ENCODE measurements at places on chromosomes 5 and 9. TPM values are rescaled to one million over a fixed set of nuclear protein-coding genes. Genes with fewer than 3 reads are reported as not detected.

- DNase-seq: no peak
Observed at GRCh38 chr9:4866239-4866969, 73.7 kb downstream of the RCL1 start.

GRCh38 chr9:121635300-121635876 lies 16.0 kb upstream of the DAB2IP start:
- no peak for DNase-seq

- DNase-seq: no peak
Observed at GRCh38 chr5:73387601-73388305, 60.8 kb downstream of the FOXD1 start.

GRCh38 chr9:135476561-135477355 lies 2.8 kb upstream of the PPP1R26 start:
- no peak for DNase-seq

GRCh38 chr9:101399643-101399970 lies 956 bp downstream of the ZNF189 start:
- no peak for DNase-seq

ABCA1 gene
- total RNA-seq: 85.9 TPM

- DNase-seq: no peak
Observed at GRCh38 chr5:149796030-149796429, 65.9 kb downstream of the PPARGC1B start.

RUSC2 gene
- 30.9 TPM for total RNA-seq

DNA sequence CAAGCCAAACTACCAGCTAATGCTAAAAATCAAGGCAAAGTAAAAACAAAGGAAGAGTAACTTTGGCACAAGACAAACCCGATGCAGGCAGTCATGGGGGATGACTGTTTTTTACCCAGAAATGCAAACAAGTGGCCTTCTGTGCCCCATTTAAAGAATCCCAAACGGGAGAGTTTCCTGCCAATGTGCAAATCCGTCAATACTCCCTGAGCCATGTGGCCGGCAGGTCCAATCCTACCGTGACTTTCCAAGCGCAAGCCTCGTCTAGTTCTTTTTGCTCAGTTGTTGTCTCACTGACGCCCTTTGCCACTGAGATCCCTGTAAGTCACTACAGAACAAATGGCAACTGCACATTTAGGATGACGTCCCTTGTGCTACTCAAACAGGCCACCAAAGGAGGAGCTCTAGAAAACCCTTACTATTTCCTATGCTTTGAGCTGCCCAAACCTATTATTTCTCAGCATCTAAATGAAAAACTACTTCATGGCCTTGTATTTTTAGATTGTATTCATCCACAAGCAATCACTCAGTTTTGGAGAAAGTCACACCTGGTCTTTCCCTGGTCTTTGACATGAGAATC lies 43.4 kb downstream of the OTULIN start:
- no peak for DNase-seq

DNA sequence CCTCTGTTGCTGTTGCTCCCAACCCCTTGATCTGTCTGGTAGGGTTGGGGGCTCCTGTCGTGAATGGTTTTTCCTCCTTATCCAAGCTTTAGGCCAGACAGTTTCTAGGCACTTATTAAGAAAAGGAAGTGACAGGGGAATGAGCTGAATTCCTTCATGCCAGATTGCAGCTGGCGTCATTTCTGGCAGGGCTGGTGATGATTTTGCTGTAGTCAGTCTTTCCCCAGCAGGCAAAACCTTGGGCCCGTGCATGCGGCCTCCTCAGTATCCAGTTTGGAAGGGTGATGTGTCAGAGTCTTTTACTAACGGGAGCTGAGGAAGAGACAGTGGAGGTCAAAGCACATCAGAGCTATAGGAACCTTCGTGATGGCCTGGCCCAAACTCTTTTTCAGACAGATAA lies 58.8 kb downstream of the COL27A1 start:
- no peak for DNase-seq

DNA sequence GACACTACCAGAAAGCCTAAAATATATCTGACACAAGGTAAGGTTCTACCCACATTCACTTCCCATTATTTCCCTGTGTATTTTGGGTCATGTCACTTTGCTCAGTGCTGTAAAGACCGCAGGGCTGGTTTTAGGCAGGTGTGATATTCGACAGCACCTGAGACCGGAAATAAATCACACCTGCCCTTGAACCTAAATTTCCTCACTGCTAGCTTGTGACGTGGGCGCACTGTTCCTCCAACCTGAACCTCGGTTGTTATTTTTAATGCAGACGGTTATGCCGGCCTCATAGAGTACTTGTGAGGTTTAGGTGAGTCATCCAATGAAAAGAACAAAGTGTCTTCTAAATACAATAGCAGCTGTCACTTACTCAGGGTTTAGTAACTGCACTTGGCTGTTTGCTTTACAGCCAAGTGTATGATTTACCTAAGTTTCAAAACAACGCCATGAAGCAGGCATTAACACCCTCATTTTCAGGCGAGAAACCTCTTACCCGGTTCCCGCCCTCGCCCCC lies 20.7 kb upstream of the ZNF782 start:
- DNase-seq: no peak

ANKRD33B gene
- total RNA-seq: 2.7 TPM

DNA sequence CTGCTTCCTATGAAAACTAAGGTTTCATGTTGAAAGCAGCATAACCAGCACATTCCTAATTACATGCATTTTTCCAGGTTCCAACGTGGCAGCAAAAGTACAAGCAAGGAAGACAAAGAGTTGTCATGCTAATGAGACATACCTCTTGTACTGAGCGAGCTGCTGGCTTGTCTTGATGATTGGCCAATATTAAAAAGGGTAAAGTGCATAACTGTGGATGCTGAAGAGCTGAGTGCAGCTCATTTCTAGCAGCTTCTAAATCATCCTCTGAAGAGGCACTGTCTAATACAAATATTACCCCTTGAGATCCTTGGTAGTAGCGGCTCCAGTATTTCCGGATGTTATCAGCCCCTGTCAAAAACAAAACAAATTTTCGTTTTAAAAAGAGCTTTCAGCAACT lies 197.3 kb downstream of the ARL15 start:
- no peak for DNase-seq

DNA sequence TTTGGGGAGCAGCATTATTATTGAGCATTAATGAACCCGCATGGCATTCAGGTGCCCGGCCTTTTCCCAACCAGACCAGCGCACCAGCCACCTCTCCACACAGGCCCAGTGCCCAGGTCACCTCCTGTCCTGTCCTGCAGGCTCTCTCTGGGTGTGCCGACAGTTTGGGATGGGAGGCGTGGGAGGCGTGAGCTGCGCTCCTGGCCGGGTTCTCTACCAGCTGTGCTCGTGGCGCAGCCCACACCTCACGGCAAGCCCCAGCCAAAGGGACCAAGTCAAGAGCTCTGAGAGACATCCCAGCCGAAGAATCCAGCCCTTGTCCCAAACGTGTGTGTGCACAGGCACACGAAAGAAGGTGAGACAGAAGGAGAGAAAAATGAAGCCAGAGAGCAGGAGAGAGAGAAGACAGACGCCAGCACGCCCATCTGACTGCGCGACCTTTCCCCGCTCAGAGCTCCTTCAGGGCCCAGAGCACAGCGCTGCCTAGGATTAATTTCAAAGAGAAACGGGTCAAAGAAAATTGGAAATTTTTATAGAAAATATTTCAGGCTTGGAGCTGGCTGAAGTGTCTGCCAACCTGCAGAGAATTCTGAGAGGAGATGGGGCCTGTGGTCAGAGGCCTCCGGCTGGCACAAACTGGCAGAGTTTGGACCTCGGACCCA lies 81.7 kb downstream of the ADAMTS2 start:
- peak; percentile 54 for DNase-seq

MARVELD2 gene
- total RNA-seq: not detected

DNA sequence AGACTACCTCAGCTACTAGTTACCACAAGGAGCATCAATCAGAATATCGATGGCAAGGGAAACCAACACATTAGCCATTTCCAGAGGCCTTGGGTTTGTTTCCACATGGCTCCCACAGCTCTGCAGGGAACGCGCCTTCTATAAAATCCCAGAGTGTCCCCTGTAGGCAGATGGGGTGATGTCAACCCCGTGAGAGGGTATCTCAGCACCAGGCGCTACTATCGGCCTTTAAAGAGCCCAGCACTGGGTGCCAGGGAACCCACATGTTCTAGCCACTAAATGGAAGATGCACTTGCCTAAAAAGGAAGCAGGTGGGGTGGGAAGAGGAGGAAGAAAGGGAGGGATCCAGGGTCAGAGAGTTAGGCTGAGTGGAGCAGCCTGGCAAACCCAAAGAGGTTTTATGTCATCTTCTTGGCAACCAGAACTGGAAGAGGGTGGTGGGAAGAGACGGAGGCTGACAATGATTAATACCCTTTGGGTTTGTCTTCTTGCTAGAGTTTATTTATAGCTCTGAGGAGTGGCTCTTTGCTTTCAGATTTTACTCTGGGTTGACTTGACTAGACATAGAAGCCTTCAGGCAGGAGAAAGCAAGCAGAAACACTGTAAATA lies 19.9 kb downstream of the MACROH2A1 start:
- no peak for DNase-seq

DNA sequence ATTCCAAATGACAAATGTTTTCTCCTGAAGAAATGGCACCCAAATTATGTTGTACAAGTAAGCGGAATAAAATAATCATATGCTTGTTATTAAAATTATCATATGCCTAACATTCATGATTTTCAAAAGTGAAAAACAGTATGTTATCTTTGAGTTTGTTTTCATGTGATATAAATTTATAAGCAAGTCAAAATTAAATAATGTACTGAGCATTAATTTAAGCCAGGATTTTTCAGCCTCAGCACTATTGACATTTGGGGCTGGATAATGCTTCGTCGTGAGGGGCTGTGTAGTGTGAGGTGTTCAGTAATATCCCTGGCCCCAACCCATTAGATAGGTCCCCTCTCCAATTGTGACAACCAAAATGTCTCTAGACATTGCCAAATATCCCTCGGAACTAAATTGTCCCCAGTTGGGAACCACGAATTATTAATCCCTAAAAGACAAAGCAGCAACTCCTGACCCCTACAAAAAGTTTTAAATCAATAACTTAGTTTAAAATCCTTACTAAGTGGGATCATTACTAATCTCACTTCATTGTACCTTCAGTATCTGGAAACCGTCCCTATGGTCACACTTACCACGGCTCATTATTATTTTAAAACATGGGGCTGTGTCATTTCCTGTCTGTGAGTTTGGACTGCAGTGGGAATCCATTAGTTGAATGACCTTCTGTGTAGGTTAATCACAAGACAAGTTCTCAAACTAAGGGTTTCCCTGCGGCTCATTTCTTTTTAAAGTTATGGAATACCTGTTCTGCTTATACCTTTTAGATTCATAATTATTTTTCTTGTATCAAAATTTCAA lies 1.3 kb upstream of the NNT start:
- no peak for DNase-seq

GABRA1 gene
- not detected for total RNA-seq

DNA sequence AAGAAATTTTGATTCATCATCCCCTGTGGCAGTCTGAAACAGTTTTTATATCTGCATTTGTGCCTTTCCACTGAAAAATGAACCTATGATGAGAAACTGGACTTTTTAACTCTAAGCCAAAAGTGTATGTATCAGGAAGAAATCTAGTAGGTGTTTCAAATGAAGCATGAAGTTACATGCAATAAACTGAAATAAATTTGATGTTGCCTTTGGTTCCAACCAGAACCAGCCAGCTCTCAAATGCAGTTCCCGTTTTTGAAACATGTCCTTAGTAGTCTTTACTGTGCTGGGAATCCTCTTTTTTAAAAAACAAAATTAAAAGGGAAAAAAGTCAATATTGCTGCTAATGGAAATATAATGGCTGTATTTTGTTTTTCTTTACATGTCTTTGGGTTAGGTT lies 43.9 kb downstream of the HACD4 start:
- no peak for DNase-seq

GRCh38 chr5:135457424-135458071 lies 5.4 kb upstream of the TIFAB start:
- peak; percentile 66 for DNase-seq

- DNase-seq: no peak
Observed at GRCh38 chr9:4713849-4714248, 27.2 kb downstream of the AK3 start.

SLC27A6 gene
- total RNA-seq: 0.68 TPM

- DNase-seq: no peak
Observed at GRCh38 chr5:81516091-81516490, 122.2 kb upstream of the ACOT12 start.

FAM221B gene
- not detected for total RNA-seq
